ENCODE measurements at places on chromosomes 1 and 21. TPM values are rescaled to one million over a fixed set of nuclear protein-coding genes. Genes with fewer than 3 reads are reported as not detected.

Gene METTL13
- total RNA-seq = 9.2 TPM

Gene FCRL1
- not detected for total RNA-seq

Gene UBL4B
- total RNA-seq = not detected

Gene TAL1
- total RNA-seq = 2.3 TPM

DNA sequence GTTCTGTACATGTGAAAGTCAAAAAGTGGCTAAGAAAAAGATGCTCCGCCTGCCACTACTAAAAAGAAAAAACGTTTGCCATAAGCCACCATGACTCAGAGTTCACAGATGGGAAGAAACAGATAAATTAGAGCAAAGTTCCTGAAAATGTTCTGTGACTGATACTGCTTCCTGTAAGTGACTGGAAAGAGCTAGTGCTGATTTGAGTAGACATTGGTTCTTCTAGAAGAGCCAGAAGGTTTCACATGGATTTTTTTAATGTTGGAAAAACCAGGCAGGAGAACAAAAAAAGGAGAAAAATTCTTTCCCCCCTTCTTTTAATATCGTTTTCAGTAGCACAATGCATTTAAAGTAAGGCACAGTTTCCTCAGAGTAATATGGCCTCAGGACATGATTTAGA lies 221.4 kb downstream of the HLX start:
- H3K36me3 ChIP-seq = no peaks in the 10 kb centered on the region
- peaks cover 4% of the 10 kb centered on the region for H3K4me1 ChIP-seq
- no peak overlapping the region for H3K4me3 ChIP-seq
- no peak overlapping the region for H3K27ac ChIP-seq
- DNase-seq = no peak
- no peaks in the 10 kb centered on the region for H3K27me3 ChIP-seq

Gene PSRC1
- 1.8 TPM for total RNA-seq

DNA sequence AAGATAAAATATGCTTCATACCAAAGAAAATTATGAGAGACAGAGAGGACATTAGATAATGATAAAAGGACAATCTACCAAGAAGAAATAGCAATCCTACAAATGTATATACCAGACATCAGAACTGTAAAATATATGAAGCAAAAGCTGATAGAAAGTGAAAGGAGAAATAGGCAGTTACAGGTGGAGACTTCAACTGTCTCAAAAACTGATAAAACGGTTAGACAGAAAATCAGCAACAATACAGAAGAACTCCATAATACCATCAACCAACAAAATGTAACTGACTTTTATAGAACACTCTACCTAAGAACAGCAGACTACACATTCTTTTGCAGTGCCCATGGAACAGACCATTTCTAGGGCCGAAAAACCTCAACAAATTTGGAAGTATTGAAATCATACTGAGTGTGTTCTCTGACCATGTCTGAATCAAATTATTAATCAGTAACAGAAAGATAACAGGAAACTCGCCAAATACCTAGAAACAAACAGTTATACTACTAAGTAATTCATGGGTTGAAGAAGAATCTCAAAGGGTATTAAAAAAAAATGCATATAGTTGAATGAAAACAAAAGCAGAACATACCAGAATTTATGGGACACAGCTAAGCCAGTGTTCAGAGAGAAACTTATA lies 132.1 kb downstream of the RPS6KC1 start:
- DNase-seq = no peak
- no peaks in the 10 kb centered on the region for H3K4me1 ChIP-seq
- no peak overlapping the region for H3K27ac ChIP-seq
- H3K27me3 ChIP-seq = no peaks in the 10 kb centered on the region

- H3K27me3 ChIP-seq = no peaks in the 10 kb centered on the region
- H3K36me3 ChIP-seq = no peaks in the 10 kb centered on the region
- H3K4me3 ChIP-seq = no peak overlapping the region
- H3K4me1 ChIP-seq = peaks cover 30% of the 10 kb centered on the region
- peak; percentile 83 for DNase-seq
Measured at GRCh38 chr1:39653546-39654031, 14.1 kb upstream of the HEYL start.

DNA sequence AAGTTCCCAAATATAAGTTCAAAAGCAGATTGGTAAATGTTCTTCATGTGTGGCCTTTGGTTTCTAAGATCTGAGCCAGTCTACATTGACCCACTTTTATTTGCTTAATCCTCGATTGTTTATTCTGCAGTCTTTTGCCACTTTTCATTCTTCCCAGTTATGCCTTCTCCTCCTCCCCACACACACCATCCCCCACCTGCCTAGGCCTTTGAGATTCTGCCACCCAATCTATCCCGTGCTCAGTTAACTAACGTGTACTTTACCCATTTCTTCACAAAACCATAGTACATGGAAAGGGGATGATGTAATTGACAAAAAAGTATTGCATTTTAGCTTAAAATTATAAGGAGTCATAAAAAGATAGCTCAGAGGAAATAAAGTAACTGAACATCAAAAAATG lies 3.7 kb downstream of the CFH start:
- DNase-seq = no peak
- no peak overlapping the region for H3K27ac ChIP-seq
- H3K27me3 ChIP-seq = no peaks in the 10 kb centered on the region
- no peak overlapping the region for H3K4me3 ChIP-seq
- no peaks in the 10 kb centered on the region for H3K36me3 ChIP-seq

GRCh38 chr1:34597877-34598514 lies 156.9 kb upstream of the GJB5 start:
- DNase-seq = peak; percentile 78
- H3K4me3 ChIP-seq = no peak overlapping the region
- no peaks in the 10 kb centered on the region for H3K4me1 ChIP-seq

DNA sequence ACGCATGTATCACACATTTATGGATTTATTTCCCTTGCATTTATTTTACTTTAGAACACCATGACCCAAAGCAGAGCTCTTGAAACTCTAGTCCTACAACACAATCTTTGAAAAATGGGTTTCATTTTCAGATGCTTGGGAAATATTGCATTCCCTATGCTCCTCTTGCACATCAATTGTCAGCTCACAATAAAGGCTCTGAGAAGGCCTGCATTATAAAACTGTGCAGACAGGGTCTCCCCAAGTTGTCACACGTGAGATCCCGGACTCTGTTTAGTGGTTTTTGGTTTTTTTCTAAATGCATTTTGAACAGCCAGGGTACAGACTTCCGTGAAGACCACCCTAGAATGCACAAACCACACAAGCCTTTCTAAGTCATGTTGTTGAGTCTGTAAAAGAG lies 9.9 kb upstream of the B3GALT5 start:
- H3K36me3 ChIP-seq = no peaks in the 10 kb centered on the region
- no peak overlapping the region for H3K4me3 ChIP-seq
- DNase-seq = no peak
- no peaks in the 10 kb centered on the region for H3K4me1 ChIP-seq
- H3K27ac ChIP-seq = no peak overlapping the region

Gene CD1B
- 1.0 TPM for total RNA-seq

DNA sequence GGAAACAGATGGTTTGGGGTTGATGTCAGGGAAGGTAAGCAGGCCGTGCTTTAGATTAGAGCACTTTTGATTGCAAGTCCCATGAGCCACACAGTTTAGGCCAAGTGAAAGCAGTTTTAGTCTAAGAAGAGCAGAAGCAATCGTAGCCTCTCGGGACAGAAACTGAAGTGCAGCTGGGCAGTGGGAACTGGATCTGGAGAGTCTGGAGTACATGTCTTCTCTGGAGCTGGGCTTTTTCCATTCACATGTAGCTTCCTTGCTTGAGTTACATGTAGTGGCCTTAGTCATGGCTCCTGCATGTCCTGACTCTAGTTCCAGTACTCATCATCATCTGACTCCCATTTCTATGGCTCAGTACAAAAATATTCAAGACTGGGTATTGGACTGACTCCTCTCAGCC lies 16.7 kb downstream of the CAMTA1 start:
- no peak overlapping the region for H3K27ac ChIP-seq
- H3K36me3 ChIP-seq = no peaks in the 10 kb centered on the region
- no peak for DNase-seq
- no peaks in the 10 kb centered on the region for H3K27me3 ChIP-seq
- H3K4me1 ChIP-seq = peaks cover 29% of the 10 kb centered on the region
- no peak overlapping the region for H3K4me3 ChIP-seq

- H3K4me1 ChIP-seq = peaks cover 16% of the 10 kb centered on the region
- peak; percentile 21 for DNase-seq
- no peaks in the 10 kb centered on the region for H3K36me3 ChIP-seq
Measured at GRCh38 chr1:7680207-7680954, 90.7 kb upstream of the VAMP3 start.

DNA sequence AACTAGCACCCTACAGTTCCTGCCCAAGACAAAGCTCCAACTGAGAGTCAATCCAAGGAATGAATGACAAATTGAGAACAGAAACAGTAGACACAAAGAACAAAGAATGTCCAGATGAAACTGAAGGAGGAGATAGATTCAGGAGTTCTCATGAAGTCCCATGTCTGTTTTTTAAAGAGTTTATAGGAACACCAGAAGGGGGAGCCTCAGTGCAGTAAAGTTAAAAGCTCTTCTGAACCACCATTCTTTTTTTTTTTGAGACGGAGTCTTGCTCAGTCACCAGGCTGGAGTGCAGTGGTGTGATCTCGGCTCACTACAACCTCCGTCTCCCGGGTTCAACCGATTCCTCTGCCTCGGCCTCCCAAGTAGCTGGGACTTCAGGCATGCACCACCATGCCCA lies 323.6 kb downstream of the MRPL39 start:
- H3K36me3 ChIP-seq = no peaks in the 10 kb centered on the region
- H3K4me1 ChIP-seq = no peaks in the 10 kb centered on the region
- no peak overlapping the region for H3K27ac ChIP-seq
- H3K27me3 ChIP-seq = no peaks in the 10 kb centered on the region
- H3K4me3 ChIP-seq = no peak overlapping the region
- no peak for DNase-seq

Gene TMOD4
- total RNA-seq = 3.0 TPM

GRCh38 chr1:59436637-59437036 lies 139.7 kb downstream of the FGGY start:
- no peaks in the 10 kb centered on the region for H3K27me3 ChIP-seq
- H3K4me3 ChIP-seq = no peak overlapping the region
- no peak for DNase-seq

Gene SFN
- 0.66 TPM for total RNA-seq

Gene CSTB
- total RNA-seq = 8.6 TPM

- no peak for DNase-seq
- no peak overlapping the region for H3K27ac ChIP-seq
- no peaks in the 10 kb centered on the region for H3K4me1 ChIP-seq
- no peaks in the 10 kb centered on the region for H3K27me3 ChIP-seq
Measured at GRCh38 chr1:98949621-98950020, 55.0 kb downstream of the PLPPR5 start.

Gene ADORA1
- total RNA-seq = 21.1 TPM

Gene LIPI
- total RNA-seq = not detected

- peaks cover 11% of the 10 kb centered on the region for H3K4me1 ChIP-seq
- H3K36me3 ChIP-seq = no peaks in the 10 kb centered on the region
- no peak overlapping the region for H3K27ac ChIP-seq
Measured at GRCh38 chr1:114712977-114713376, 3.6 kb downstream of the NRAS start.

DNA sequence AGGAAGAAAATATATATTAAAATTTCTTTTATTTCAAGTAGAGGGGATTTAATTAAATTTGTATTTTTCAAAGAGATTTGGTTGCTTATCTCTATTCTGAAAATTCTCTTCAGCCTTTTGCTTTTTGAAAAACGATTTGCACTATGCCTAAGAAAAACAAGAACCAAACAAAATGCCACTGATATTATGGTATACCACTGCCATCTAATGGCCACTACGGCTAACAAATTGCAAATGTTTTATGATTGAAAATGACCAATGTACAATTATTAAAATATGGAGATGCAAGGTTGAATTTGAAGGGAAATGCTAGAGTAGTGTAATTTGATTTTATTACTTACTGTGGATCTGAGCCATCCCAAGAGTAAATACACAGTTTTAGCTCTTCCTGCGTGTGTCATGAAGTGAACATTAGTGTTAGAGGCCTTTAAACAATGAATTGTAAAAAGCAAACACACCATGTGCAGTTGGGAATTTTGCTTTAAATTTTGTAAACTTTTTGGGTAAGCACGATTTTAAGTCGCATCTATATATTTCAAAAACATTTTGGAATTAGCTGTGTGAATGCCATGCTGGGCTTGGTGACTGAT lies 137.4 kb upstream of the USP25 start:
- no peak overlapping the region for H3K27ac ChIP-seq
- no peak overlapping the region for H3K4me3 ChIP-seq
- no peaks in the 10 kb centered on the region for H3K27me3 ChIP-seq
- H3K4me1 ChIP-seq = no peaks in the 10 kb centered on the region
- DNase-seq = no peak

DNA sequence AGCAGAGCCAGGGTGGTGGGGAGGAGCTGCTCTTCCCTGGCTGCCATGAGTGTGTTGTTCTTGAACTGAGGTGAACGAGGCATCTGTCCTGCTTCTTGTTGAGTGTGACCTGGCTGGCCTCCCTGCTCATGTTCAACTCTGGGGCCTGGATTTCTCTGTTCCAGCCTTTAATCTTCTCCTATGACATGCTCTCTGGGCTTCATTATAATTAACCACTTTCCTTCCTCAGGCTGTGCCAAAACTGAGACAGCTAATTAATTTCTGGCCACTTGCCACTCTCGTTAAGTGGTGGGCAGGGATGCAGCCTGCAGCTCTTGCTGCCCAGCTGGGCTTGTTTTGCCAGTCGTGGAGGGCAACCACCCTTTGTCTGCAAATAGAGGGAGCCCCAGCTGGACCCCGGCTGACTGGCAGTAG lies 23.3 kb downstream of the OPRD1 start:
- H3K27ac ChIP-seq = no peak overlapping the region
- no peak for DNase-seq
- no peaks in the 10 kb centered on the region for H3K36me3 ChIP-seq
- no peaks in the 10 kb centered on the region for H3K27me3 ChIP-seq

DNA sequence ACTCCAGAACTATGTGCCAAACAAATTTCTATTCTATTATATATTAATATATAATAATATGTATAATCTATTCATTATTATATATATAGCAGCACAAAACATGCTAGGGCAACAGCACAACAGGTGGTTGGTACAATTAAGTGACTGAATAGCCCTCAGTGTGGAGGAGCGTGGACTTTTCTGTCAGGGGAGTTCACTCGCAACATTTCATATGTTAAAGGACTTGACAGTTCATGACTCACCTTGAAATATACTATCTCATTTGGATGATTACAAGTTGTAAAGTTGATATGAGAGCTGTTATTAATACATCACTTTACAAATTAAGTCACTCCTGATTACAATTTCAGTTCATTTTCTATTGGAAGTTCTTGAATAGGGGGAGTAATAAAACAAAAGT lies 178.4 kb downstream of the LHX8 start:
- H3K27me3 ChIP-seq = no peaks in the 10 kb centered on the region
- no peak overlapping the region for H3K27ac ChIP-seq
- no peak for DNase-seq
- H3K4me3 ChIP-seq = no peak overlapping the region

DNA sequence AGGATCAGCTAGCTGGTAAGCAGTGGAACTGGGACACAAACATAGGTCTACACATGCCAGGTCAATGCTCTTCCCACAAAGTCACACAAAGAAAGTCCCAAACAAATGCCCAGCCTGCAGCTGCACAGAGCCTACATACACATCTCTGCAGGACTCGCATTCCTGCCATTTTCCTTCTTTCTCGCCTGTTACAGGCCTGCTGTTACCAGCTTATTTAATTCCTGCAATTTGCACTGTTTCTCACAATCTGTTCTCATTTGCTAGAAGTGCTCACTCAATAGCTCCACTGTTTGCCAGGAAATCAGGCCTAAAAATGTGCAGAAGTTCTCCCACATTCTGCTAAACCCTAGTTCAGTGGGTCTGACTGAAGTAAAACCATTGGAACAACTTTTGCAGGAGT lies 362.6 kb upstream of the C1orf87 start:
- H3K4me1 ChIP-seq = no peaks in the 10 kb centered on the region
- H3K4me3 ChIP-seq = no peak overlapping the region
- no peaks in the 10 kb centered on the region for H3K36me3 ChIP-seq
- H3K27ac ChIP-seq = no peak overlapping the region
- no peaks in the 10 kb centered on the region for H3K27me3 ChIP-seq

Data from body of pancreas (tissue), 4 donors.